ENCODE measurements at places on chromosomes 11 and 22.

DNA sequence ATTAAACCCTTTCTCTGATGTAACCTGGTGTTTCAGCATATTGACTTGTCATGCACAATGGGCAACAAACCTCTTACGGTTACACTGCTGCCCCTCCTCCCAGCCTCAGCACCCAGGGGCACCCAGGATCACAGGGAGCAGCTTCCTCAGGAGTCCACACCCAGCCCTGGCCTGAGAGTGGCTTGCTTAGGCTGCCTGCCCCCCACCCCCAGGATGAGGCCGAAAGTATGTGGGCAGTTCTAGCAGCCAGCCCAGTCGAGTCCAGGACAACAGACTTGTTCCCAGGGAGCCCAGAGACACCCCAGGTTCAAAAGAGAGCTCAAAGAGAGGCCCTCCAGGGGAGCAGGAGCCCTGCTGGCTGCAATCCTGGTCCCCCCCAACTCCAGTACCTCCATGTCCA is 108.1 kb upstream of the THY1 start:
- no peak for DNase-seq

GRCh38 chr11:26014456-26015115 is 317.3 kb upstream of the ANO3 start:
- DNase-seq: no peak

DNA sequence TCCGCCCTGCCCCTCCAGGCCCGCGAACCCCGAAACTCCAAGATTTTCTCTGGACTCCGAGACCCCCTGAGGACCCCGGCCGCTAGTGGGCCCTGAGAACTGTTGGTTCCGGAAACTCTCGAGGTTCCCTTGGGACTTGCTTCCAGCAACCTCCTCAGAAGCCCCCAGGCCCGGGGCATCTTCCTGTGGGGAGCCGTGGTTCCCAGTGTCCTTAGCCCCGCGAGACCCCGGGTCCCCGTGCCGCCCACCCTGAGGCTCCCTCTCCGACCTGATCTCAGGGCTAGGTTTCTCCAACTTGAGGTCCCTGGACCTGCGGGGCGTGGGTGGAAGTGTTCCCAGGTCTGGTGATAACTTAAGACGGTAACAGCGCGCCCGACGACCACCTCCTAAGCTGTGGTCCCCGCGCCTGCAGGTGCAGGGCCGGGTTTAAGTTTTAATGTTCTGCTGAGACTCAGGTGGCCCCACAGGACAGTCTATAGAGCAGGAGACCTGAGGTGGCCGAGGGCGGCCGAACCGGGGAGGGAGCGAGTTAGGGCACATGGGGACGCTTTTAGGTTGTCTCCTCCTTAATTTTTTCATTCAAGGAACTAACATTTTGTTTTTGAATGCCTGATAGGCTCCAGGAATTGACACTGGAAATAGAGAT is 720 bp downstream of the FAM118A start:
- DNase-seq: no peak

GRCh38 chr11:115649461-115649860 is 145.2 kb upstream of the CADM1 start:
- no peak for DNase-seq

- DNase-seq: no peak
Observed at GRCh38 chr11:30423886-30424285, 101.0 kb downstream of the ARL14EP start.

DNA sequence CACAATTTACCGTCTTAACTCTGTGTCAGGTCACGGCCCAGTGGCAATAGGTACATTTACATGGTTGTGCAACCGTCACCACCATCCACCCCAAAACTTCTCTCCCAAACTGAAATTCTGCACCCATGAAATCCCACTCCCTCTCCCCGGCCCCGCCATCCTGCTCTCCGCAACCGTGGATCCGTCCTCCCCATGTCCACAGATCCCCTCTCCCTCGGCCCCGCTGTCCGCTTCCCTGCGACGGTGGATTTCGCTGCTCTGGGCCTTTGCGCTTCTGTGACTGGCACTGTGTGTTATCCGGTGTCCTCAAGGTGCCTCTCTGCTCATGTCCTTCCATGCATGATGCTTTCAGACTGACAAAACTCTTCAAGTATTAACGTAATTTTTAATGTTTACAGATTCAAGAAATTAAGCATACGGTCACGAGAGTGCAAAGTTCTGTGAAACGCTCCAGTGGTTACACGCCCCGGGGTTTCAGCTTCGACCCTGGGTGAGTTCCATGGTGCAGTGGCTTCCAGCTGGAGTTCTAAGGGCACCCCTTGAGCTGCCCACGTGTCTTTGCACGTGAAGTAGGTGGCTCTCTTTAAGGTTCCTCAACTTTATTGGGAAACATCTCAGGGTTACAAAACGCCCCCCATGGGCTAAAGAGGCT is 76.4 kb downstream of the KCNQ1 start:
- DNase-seq: peak; percentile 29

GRCh38 chr11:124763156-124763947 is 1.3 kb upstream of the ESAM start:
- DNase-seq: peak; percentile 88

- DNase-seq: no peak
Observed at GRCh38 chr11:117610045-117610444, 187.0 kb downstream of the DSCAML1 start.

DNA sequence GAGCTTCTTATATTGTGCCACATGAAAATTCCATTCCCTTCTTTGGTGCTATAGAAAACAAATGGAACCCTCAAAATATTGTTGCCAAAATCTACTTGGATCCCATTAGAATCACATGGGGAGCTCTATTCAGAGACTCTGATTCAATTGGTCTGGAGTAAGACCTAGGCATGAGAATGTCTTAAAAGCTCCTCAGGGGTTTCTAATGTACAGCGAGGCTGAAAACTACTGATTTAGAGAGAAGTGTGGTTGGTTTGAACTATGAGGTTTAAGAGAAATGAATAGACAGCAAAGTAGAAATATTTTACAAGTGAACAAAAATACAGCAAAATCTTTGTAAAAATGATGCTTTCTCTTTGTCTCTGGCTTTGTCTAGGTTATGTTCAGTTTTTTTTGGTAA is 514.7 kb downstream of the CNTN5 start:
- no peak for DNase-seq

DNA sequence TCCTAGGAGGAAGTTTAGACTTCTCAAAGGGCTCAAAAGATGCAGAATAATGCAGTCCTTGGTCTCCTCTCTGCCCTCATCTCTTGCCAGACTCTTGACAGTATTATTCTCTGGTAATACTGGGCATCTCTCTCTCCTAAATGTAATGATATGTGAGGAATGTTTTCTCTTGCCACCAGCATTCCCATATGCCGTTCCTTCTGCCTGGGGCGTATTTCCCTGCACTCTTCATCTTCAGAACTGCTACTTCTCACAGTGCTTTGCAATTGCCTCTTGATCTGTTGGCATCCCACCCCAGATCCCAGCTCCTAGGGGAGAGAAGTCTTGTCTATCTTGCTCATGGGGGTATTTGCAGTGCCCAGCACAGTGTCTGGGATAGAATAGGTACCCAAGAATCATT is 107.4 kb downstream of the RASSF10 start:
- DNase-seq: no peak

GRCh38 chr11:30938810-30939209 is 352.7 kb upstream of the MPPED2 start:
- DNase-seq: no peak
